ENCODE measurements at places on chromosomes 6 and 20.
A peak's percentile ranks its signal among the peaks of the same experiment; 100 is the strongest.

- no peak for DNase-seq
These were observed 105.8 kb upstream of the TOP1 start for GRCh38 chr20:40922865-40923264.

GRCh38 chr6:162525181-162525580 lies 202.4 kb downstream of the PRKN start:
- DNase-seq, result no peak

DNA sequence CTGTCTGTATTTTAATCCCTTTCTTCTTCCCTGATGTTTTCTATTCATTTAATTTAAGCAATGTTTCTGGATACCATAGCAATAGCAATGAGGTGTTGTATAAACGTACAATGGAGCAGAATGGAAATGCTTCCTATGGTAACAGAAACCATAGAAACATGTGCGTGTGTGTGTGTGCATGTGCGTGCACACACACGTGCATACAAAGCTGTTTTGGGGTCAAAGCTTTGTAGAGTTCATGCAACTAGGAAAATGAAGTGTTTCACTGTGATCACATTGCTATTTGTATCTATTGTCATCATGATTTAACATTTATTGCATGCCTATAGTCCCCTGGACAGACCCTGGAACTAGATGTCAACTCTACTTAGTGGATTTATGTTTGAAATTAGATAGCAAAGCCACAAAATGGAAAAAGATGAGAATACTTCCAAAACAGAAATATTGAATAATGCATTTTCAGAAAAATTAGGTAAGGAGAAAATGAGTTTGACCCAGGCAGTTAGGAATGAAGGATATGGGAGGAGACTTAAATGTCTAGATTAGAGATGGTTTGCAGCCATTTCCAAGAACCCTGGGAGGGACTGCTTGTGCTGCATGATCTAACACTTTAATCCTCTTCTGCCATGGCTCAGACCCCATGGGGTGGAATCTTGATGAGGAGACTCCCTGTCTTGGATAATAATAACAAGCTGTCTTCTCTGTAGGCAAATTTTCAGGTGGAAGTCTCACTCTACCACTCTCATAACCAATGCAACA lies 124.4 kb downstream of the TRMT11 start:
- no peak for DNase-seq

DNA sequence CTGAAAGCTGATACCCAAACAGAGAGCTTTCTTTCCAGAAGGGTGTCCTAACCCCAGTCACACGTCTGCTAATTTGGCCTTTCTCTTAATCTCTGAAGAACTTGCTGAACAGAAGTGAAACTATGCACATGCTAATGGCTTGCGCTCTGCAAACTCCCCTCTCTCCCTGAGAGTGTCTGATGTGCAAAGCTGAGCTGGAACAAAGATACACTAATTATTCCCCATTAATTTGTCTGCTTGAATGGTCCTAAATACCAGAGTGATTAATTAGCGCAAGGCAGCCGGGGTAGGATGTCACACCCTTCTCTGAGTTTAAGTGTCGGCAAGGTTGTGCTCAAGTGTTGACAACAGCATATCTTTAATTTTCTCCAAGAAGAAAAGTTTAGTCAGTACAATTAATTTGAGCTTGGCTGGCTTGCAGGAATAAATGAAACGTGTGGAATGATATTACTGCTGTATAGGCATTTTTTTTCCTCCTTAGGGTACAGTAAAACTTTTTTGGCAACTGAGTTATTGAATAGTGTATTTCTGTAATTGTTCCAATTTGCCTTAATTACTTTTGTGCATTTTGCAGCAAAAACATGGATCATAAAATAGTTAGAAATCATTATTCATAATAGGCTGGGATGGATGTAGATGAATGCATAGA lies 715.9 kb upstream of the POU3F2 start:
- DNase-seq, result no peak

DNA sequence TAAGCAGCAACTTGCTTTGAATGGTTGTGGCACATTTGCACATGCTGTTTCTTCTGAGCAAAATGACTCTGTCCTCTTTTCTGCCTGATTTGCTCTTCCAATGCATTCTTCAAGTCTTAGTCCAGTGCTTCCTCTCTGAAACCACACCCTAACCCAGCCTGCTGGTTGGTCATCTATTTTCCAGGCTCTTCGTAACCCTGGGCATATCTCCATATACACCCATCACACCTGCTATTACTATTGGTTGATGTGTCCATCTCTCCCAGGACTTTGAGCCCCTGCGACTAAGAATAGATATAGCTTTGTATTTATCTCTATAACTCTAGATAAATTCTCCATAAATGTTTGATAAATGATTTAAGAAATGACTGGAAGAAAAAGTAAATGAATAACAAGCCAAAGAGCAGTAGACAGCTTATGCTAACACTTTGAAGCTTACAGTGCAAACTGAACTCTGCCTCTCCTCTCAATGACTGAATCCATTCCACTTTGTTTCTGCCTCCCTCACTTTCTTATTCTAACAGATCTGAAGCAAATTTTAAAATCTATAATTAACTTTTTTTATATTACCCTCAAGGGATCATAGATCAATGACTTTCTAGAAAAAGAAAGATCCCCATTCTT lies 59.7 kb upstream of the NT5E start:
- no peak for DNase-seq

DNA sequence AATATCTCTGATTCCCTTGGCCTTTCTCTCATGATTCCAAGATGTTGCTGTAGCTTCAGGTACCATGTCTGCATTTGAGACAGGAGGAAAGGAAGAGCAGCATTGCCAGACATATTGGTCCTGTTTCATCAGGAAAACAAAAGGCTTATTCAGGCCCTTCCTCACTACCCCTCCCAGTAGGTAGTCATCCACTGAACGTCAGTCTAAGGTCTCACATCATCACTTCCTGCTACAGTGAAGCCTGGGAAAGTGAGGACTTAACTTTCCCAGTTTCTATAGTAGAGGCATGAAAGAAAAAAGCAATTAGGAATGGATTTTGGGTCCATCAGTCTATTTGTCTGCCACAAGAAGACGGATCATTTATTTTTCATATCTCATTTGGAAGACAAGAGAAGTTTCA lies 85.7 kb upstream of the SOX4 start:
- DNase-seq, result no peak

DNA sequence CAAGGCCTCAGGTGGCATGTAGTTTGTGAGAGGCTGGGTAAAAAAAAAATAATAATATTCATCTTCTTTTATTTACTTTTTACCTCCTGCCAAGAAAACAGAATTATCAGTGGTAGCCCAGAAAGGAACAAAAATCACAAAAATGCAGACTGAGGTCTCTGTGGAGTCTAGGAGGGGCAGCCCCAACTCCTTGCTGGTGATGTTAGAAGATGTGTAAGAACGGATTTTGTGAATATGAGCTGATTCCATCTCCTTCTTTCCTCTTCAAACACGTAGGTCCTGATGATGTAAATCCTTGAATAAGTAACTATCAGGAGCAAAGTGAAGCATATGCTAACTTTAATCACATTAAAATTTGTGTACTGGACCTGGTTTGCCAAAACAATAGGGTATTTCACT lies 226.8 kb downstream of the EYA4 start:
- no peak for DNase-seq

GRCh38 chr6:115091461-115091860 lies 748.6 kb upstream of the HS3ST5 start:
- DNase-seq, result no peak

GRCh38 chr20:47784599-47785310 lies 526 bp downstream of the SULF2 start:
- DNase-seq, result peak; percentile 16
